ENCODE measurements at places on chromosomes 5 and 9.

DNA sequence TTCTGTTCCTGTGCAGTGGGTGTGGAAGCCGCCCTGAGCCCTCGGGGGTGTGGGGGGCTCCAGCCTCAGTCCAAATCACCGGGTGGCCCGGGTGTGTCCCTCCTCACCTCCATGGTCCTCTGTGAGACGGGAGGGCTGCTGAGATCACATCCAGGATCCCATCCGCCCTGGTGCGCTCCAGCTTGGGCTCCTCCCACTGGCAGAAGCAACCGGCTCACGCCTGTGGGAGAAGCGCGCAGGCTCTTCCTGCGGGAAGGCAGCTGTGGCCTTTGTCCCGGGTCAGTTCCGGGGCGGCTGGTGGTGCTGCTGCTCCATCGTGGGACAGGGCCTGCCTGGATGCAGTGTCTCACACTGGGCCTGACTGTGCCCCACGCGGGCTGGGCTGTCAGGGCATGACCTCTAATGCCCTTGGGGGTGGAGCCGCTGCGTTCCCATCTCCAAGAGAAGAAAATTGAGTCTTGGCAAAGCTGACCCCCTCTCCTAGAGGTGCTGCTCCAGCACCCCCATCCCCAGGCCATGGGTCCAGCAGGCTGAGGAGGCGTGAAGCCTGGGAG lies 18.5 kb downstream of the OLFM1 start:
- DNase-seq: no peak

- no peak for DNase-seq
Observed at GRCh38 chr5:82364497-82364896, 86.3 kb upstream of the RPS23 start.

GRCh38 chr5:171981847-171982246 lies 24.6 kb downstream of the FBXW11 start:
- DNase-seq: no peak

DNA sequence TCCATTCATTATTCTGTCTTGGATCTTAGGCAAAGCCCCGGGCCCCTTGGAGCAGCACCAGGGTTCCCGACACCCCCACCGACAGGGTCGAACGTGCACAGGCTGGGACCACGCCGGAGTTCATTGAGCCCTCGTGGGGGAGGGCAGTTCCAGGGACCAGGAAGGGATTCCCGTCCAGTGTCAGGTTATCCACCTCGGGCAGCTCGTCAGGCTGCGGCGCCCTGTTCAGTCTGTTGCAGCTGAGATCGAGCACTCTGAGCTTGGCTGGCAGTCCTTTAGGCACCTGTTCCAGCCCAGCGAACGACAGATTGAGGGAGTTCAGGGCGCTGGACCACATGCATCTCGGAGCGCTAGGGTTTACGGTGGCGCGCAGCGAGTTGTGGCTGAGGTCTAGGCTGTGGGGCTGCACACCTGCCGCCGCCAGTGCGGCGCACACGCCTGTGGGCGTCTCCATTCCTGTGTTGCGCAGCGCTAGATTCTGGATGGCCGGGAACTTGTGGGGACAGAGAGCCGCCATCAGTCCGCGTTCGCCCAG lies 1.1 kb downstream of the CD14 start:
- no peak for DNase-seq

DNA sequence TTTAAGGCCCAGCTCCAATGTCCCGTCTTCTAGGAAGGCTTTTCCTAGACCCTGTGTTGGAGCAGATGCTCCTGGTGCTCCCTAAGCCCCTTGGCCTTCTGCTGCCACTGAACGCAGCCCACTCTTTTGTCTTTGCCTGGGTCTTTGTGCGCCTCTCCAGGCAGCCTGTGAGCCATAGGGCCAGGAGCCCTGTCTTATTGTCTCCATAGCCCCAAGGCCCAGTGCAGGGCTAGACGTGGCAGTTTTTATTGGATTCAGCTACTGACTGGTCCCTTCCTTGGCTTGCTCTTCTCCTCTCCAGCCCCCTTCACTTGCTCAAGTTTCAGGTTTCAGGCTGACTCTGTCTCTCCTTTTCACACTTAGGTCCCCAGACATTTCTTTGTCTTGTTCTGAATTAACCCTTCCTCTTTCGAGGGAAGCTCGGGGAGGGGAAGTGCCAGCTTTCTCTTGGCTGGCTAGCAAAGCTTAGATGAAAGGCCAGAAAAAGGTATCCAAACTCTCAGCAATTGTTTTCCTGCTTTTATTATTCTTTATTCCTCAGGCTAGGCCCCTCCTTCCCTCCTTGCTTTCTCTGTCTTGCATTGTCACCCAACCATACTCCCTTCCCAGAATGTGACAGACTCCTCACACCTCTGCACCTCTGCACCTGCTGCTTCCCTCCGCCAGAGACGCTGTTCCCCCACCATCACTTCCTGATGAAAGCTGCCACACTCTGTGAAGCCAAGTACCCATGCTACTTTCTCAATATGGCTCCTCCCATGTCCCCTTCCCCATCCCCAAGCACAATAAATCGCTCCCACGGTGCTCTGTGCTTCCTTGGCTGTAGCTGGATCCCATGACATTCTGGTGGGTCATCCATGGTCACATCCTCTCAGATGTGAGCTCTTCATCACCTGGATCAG lies 101.6 kb upstream of the CPEB4 start:
- no peak for DNase-seq

DNA sequence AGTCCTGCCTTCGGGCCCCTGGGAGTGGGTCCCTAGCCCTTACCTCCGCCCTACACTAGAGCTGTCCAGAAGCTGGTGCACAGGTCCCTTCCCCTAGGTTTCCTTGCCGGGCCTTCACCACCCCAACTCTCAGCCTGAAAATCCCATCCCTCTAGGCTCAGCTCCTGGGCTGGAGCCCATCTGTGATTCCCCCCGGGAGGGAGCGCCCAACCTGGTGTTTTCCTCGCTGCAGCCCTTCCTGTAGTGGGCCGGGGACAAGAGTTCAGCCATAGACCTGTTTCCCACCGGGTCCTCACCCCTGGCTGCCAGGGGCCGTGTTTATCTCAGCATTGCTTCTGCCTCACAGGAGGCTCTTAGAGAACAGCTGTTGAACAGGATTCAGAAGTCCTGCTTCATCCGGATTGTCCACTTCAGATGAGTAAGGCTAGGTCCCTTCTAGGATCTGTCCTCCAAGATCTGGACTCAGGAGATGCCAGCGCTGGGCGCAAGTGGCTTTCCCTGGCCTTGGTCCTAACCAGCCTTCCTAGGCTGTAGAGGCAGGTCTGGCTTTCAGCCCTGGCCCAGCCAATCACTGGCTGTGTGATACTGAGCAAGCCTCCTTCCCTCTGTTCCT lies 965 bp downstream of the GLIPR2 start:
- no peak for DNase-seq
